Stimulated activated CD8-positive, alpha-beta memory T cell treated with anti-CD3 and anti-CD28 coated beads, Interleukin-4, amount 100 ng/mL, for 48 hours (primary cell): ENCODE measurements at places on chromosomes 7 and 10.

- DNase-seq, result no peak
Measured at GRCh38 chr10:24674892-24675632, 48.6 kb downstream of the ARHGAP21 start.

DNA sequence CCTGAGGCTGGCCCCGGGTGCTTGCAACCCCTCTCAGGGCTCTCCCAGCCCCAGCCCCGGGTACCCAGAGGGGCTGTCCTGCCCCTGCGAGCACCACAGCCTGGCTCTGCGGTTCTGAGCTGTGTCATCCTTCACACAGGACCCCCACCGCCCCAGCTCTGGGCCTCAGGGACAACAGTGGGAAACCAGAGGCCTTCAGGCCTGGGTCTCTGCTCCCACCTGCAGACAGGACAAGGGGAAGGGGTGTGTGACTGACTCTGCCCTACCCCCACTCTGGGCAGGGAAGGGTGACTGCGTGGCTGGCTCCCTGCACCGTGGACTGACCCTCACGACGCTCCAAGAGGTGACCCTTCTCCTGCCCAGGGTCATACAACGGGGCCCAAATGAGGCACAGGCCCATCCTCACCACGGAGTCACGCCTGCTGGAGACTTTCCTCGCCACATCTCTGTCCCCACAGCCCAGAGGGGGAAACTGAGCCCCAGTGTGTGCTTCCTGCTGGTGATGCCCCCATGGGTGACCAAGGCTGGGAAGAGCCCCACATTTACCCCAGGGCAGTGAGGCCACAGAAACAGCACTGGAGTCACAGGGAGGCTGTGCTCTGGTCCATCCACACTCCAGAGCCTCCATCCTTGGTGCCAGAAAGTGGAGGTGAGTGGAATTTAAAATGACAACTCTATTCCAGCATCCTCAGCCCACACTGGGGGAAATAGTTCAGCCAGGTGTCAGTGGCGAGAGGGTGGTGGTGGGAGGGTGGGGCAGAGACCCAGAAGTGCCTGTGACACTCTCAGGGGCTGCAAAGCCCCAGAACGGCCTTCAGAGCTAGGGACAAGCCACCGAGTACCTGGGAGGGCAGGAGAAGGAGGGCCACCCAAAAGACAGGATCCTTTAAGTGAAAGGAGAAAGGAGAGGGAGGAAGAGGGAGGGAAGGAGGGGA lies 13.6 kb downstream of the CAMK2B start:
- peak; percentile 14 for DNase-seq

DNA sequence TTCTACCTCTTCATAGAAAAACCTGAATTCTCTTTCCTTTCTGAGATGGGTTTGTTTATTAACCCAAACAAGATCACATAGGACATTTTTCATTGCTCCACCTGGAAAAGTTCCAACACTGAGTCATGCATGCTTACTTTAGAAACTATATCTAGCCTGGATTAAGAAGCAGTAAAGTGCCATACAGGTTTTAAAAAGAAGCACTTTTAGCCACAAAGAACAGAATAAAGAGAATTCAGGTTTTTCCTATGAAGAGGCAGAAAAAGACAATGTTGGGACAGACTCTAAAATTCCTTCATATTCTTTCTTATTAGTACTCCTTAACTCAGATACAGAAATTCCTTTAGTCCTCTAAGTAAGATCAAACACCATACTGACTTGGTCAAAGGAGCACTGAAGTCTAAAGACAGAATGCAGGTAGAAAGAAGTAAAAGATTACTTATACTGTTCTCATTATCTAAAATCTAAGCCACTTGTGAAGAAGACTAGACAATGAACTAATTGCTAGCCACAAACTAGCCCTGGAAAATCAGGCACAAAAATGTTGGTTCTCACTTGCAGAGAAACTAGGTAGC lies 241.3 kb downstream of the ANK3 start:
- DNase-seq, result no peak

- no peak for DNase-seq
Measured at GRCh38 chr10:113153493-113154102, 203.6 kb downstream of the TCF7L2 start.

DNA sequence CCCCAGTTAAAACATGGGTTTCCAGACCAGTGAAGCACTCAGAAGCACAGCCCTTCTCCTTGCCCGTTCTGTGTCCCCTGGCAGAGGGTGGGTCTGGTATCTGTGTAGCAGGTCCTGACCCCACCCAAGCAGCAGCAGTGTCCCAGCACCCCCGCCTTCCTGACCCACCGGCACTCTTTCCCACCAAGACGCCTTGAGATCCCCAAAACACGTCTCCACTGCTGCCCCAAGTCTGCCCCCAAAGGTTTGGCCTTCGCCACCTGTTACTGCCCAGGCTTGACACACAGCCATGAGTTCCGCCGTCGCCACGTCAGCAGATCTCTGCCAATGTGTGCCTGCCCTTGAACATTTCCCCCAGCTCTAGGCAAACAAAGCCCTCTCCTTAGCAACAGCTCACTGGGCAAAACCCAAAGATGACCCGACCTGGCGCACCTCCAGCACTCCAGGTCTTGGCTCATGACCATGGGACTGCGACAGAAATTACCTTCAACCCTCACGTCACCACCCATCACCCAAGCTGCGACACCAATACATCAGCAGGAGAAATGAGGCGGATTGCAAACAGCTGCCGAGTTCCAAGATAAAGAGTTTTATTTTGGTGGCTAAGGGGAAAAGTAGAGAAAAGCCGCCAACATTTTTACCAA lies 75.6 kb downstream of the CTBP2 start:
- no peak for DNase-seq

DNA sequence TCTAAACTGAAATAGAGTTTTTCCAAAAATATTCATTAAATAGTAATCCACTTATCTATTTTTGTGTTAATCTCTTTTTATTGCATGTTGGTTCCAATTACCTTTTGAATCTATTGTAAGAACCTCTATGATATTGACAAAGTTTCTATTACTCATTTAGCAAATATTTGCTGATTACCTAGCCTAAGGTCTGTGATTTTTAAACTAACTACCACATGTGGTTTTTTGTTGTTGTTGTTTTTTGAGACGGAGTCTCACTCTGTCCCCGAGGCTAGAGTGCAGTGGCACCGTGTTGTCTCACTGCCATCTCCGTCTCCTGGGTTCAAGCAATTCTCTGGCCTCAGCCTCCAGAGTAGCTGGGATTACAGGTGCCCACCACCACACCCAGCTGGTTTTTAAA lies 2.0 kb upstream of the ASB13 start:
- DNase-seq, result no peak

DNA sequence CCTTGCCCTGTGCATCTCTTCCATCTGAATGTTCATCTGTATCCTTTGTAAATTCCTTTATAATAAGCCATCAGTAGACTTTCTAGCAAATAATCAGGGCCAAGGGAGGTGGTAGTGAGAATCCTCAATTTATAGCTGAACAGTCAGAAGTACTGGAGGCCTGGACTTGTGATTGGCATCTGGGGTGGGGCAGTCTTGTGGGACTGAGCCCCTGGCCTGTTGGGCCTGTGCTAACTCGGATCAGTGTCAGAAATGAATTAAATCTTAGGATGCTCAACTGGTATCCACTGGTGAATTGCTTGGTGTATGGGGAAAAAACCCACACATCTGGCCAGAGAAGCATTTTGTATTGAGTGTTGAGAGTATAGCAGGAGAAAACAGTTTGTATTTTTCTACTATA lies 481.8 kb downstream of the GLRX3 start:
- no peak for DNase-seq

DNA sequence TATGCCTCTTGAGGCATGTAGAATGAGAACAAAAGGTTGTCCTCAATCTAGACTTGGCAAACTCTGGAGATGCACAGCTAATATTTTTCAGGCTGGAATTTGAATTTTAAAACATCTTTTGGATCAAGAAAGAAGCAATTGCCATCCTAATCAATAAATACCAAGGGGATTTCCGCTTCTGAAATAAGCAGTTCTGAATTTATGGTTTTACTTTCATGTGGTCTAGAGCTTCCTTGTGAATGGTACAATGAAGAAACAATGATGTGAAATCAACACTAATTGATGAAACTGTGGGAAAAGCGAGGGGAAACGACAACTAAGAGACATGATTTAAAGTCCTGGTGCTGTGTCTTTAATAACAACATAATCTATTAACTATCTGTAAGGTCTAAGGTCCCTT lies 1202.7 kb downstream of the SORCS3 start:
- DNase-seq, result no peak

GRCh38 chr7:76383089-76383944 lies 24.5 kb upstream of the YWHAG start:
- DNase-seq, result no peak

GRCh38 chr7:142036384-142036783 lies 40.7 kb downstream of the MGAM start:
- no peak for DNase-seq

DNA sequence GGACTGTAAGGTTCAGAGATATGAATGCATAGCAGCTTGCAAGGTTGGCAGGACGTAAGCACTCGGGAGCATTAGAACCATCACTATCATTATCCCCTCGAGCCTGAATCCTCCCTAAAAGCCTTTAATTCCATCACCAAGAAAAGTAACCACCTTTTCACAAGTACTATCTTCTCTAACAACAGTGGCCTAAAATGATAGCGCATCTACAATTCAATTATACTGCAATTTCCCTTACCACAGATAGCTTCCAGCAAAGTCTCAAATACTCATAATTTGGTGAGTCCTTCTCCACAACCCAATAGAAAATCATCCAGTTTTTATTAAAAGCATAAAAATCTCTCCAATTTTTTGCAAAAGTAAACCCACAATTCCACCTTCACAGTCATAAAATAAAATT lies 42.0 kb downstream of the COL1A2 start:
- DNase-seq, result no peak

DNA sequence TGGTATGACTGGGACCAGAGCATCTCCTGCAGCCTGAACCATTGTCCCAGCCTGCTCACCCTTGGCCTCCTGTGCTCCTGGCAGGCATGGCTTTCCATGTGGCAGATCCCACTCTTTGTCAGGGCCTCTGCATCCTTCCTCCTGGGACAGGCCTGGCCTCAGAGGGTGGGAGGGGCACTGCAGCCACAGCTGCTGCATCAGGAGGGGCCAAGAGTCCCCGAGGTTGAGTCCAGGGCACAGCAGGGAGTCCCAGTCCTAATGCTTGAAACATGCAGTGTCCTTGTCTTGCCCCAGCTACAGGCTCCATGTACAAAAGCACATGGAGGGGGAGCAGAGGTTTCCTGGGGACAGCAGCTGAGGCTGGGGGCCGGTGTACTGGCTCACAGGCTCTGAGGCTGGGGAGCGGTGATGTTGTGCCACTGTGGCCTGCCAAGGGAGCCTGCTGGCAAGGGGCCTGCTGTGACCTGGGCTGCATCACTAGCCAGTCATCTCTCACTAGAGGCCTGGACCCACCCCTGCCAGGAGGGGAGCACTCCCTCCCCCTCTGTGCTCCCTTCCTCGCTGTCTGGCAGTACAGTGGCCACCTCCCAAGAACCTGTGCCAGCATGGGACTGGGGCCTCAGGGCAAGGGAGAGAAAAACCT lies 144.8 kb downstream of the ZNF248 start:
- no peak for DNase-seq

- no peak for DNase-seq
Measured at GRCh38 chr10:21832821-21833130, 170.8 kb downstream of the DNAJC1 start.

GRCh38 chr7:4842319-4843064 lies 19.3 kb downstream of the PAPOLB start:
- no peak for DNase-seq

DNA sequence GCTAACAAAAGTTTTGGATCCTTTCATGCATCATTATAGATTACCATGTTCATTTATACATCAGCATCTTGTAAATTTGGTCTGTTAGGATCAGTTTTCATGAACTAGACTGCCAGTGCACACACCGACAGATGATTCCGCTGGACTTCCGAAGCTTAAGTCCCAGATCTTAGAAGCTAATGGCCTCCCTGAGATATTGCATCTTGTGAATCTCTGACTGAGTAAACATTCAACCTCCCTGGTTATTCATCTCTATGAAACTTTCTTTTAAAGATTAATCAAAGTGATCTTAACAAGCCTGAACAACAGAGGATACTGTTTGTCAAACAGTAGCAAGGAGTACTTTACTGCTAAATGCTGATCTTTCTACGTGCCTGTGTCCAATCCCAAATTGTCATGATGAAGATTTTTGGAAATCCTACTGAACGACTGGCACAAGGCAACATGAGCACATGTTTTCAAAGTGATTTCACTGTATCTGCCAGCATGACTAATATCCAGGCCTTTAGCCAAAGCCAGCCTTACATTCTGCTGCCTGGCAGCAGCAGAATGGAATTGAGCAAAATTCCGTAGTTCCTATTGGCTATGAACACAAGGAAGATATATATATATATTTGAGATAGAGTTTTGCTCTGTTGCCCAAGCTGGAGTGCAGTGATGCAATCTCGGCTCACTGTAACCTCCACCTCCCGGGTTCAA lies 91.3 kb upstream of the ANK3 start:
- DNase-seq, result no peak

DNA sequence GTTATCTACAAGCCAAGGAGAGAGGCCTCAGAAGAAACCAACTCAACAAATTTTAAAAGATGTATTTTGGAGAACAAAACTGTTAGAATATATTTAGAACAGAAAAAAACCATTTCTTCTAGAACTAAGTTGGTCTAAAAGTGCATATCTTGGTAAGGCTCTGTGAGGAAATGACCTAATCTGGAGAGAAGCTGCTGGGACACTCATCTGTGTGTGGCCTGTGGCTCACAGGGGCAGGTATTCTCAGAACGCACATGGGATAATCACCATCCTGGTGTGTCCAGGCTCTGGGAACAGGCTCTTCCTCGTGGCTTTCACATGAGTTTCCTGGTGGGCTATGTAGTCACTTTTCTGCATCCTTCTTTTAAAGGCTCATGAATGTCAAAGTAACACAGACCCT lies 38.1 kb upstream of the PRSS1 start:
- no peak for DNase-seq

DNA sequence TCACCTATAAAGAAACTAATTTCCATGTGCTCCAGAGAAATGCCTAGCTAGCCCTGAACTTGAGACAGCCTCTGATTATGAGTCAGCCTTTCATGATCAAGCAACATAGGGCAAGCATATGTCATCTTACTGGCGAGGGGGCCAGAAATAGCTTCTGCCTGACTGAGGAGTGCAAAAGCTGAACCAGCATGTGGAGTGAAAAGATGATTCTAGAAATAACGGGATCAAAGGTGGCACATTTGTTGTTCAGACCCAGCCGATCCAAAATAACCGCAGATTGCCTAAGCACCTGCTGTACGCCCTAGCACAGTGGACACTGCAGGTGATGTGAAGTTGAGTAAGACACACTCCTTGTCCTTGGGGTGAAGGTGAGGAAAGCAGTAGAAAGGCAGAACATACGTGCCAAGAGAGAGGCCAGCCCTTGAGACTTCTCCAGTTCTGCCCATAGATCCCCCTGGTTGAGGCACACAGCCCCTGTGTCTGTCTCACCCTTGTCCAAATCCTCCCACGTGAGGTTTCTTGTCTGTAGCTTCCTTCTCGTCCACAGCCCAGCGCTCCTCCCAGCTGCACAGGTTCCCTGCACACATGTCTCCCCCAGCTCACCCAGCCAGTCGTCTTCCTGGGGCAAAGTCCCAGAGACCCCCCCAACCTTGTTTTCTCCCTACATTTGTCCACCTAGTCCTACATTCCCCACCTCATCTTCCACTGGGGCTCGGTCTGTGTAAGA lies 2.8 kb upstream of the BCL7B start:
- DNase-seq, result peak; percentile 37

GRCh38 chr10:80421050-80421706 lies 12.8 kb downstream of the PRXL2A start:
- DNase-seq, result no peak

- no peak for DNase-seq
Measured at GRCh38 chr10:100623521-100624230, 87.9 kb downstream of the HIF1AN start.
